ENCODE measurements at places on chromosomes 4 and X. TPM values are rescaled to one million over a fixed set of nuclear protein-coding genes. Genes with fewer than 3 reads are reported as not detected.

- no peak for DNase-seq
Measured at GRCh38 chrX:68416592-68416991, 16.7 kb downstream of the OPHN1 start.

GRCh38 chr4:27023366-27023765, 162.7 kb downstream of the STIM2 start:
- DNase-seq, result no peak

GRCh38 chr4:82360298-82361177, 13.3 kb downstream of the HNRNPD start:
- no peak for DNase-seq

GRCh38 chrX:103344606-103345005, 11.7 kb upstream of the TCEAL9 start:
- no peak for DNase-seq

- no peak for DNase-seq
Measured at GRCh38 chrX:32798990-32799389, 412.4 kb downstream of the DMD start.

DNA sequence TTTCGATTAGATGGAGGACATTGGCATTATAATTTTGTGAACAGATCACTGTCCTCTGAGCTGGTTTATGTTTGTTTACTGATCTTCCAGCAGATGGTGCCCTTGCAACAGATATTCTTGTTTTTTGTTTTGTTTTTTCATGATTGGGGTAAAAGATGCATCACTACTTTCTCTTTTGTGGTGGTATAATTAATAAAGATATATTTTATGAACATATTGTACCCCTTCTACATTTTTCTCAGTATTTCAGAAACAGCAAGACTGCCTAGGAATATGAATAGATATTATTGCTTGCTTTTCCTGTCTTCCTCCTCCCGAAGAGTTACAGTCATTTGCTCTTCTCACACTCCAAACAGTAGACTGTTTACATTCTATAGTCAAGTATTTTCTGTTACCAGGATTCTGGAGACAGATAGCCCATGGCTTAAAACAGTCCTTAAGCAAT, 905.2 kb downstream of the TRAM1L1 start:
- no peak for DNase-seq

GRCh38 chr4:66750273-66750672, 795.0 kb downstream of the CENPC start:
- DNase-seq, result no peak

The ZNF185 gene
- total RNA-seq, result 51.4 TPM

The RBMX2 gene
- total RNA-seq, result 11.5 TPM

The IL15 gene
- total RNA-seq, result 31.0 TPM

The CLTRN gene
- 2.9 TPM for total RNA-seq

The PAGE5 gene
- total RNA-seq, result not detected
